ENCODE measurements at places on chromosomes 2 and 18.

- no peak for DNase-seq
Observed at GRCh38 chr2:37635504-37636380, 35.7 kb downstream of the CDC42EP3 start.

DNA sequence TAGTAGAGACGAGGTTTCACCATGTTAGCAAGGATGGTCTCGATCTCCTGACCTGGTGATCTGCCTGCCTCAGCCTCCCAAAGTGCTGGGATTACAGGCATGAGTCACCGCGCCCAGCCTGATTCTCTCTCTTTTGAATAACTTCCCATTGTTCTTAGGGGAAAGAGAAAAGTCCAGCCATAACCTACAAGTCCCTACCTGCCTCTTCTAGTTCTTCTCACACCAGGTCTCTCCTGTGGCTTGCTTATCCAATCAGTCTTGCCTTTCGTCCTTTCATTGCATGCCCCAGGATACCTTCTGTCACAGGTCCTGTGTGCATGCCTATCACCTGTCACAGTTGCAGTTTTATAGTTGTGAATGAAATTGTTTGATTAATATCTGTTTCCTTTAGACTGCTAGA lies 148.1 kb downstream of the SLC4A3 start:
- DNase-seq, result no peak

- DNase-seq, result no peak
Observed at GRCh38 chr2:3777966-3778365, 74.6 kb downstream of the DCDC2C start.

DNA sequence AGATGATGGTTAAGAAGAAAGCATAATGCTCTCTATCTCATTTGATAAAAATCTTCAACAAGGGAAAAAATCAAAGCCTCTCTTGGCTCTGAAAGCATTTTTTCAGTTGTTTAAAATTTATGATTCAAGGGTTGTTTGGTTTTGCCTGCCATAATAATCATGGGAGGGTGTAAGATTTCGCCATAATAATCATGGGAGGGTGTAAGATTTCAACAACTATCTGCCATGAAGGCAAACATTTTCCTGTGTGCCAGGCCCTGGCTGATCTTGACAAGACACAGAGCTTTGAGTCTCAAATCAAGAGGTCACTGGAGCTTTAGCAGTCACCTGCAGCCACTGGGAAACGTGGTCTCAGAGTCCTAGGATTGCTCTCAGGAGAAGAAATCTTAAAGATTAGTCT lies 175.1 kb upstream of the PIEZO2 start:
- DNase-seq, result no peak

- no peak for DNase-seq
Observed at GRCh38 chr2:190177249-190178040, 114.9 kb upstream of the MSTN start.

GRCh38 chr2:64562148-64562784 lies 38.1 kb downstream of the AFTPH start:
- DNase-seq, result no peak

DNA sequence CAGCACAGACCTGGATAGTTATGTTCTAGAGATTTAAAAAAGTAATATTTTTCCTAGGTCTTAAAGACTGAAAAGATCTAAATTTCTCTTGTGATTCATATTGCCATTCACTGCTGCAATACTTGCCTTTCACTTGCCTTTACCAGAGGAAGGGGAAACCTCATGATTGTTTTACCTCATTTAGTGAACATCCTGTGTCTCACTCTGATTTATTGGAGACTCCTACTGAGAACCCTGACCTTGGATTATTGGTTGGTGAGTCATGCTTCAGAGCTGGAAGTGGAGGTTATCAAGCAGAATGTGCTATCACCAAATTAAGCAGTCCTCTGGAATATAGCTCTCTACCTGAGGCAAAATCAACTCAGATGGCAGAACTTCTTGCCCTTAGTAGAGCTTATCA lies 500.5 kb downstream of the TSN start:
- no peak for DNase-seq

GRCh38 chr2:215681799-215682596 lies 246.1 kb upstream of the FN1 start:
- DNase-seq, result no peak

DNA sequence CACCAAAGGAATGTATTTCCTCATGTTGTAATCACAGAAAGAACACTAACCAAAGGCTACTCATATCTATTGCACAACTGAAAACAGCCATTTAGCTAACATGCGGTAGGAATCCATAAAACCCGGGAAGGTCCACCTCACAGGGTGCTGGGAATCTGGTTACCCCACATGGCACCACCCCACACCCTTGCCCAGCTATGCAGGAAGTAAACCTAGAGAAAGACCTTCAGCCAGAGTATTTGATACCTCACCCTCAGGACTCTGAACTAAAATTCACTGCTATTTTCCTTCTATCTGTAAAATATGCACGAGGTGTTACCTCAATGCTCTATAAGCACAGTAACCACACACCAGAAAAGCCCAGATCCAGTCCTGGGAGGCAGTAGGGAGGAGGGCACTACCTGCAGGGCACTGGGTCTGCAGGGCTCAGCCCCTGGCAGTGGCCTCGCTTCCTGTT lies 45.8 kb downstream of the PTPN2 start:
- DNase-seq, result no peak

DNA sequence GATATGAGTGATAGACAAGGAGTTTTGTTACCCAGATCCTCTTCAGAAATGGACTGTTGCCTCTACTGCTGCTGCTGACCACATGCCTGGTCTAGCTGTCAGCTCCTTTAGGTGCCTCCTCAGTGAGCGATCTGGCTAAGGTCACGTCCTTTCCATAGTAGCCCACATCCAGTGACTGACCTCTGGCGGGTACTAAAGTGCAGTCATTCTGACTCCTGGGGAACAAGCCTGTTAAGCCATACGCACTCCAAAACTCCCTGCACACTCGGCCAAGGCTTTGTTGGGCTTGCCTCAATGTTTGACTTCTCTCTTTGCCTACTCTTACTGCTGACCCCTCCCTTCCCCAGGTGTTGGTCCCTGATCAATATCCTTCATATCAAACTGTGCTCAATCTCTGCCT lies 685.2 kb downstream of the IRS1 start:
- DNase-seq, result no peak

DNA sequence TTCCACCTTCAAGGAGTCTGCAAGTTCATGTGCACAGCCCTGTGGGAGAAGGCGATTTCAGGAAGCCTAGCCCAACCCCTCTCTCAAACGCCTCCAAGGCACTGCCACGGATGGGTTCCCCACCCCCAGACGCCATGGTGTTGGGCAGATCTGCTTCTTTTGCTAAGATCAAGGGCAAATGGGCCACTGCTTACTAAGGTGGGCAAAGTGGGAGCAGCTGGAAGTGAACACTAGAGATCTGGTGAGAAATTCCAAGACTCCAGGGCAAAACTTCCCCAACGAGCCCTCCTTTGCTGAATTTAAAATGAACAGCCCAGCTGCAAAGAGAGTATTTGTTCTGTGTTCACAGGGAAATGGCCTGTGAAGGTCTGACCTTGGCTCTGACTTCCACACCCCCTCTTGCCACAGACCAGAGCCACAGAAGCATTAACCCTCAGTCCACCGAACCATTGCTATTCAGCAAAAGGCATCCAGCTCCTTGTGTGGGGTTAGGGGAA lies 45.1 kb upstream of the ZBTB7C start:
- DNase-seq, result no peak
